ENCODE measurements at places on chromosomes 6 and 20.

- no peak for DNase-seq
These were observed 82.2 kb downstream of the TRERF1 start for GRCh38 chr6:42369568-42369967.

DNA sequence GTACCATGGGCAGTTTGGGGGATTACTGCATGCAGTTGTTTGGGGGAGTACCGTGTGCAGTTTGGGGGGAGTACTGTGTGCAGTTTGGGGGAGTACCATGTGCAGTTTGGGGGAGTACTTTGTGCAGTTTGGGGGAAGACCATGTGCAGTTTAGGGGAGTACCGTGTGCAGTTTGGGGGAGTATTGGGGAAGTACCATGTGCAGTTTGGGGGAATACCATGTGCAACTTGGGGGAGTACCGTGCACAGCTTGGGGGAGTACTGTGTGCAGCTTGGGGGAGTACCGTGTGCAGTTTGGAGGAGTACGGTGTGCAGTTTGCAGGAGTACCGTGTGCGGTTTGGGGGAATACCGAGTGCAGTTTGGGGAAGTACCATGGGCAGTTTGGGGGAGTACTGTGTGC is 22.3 kb downstream of the CDH4 start:
- DNase-seq, result no peak

DNA sequence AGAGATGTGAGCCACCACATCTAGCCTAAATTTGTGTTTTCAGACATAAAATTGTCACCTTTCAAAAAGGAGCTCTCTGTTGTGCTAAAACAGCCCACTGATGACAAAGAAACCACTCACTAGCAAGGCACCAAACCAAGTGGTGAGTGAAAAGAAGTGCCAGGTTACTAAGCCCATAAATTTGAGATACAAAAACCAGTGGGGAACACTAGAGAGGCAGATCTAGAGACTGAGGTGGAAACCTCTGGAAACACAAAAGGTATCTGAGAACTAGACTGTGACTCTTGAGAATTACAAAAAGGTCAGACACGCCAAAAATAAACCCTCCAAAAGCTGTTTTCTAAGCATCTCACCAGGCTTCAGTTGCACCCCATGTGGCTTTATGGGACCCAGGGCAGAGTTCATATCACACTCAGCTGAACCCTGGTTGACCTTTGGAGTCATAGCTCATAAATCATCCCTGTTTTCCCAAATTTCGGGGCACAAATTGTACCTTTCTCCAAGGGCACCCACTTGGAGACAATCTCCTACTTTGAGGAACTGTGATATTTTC is 24.2 kb downstream of the SAMD3 start:
- DNase-seq, result no peak

DNA sequence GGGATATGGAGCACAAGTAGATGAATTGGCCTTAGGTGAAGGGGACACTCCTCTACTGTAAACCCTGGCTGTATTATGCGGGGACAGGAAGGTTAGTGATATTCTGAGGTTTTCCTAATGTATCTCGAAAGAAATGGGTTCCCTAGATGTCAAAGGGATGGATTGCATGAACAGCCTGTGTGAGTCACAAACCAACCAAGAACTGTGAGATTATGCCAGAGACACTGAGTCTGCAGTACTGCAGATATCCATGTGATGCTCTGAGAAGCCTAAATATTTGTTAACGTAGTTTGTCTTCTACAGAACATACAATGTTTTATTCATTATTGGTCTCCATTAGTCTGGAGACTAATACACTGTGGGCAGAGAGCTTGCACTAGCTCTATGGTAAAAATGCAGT is 182.2 kb downstream of the AKAP7 start:
- DNase-seq, result no peak

- DNase-seq, result no peak
These were observed 148.7 kb upstream of the JARID2 start for GRCh38 chr6:15096894-15097837.

DNA sequence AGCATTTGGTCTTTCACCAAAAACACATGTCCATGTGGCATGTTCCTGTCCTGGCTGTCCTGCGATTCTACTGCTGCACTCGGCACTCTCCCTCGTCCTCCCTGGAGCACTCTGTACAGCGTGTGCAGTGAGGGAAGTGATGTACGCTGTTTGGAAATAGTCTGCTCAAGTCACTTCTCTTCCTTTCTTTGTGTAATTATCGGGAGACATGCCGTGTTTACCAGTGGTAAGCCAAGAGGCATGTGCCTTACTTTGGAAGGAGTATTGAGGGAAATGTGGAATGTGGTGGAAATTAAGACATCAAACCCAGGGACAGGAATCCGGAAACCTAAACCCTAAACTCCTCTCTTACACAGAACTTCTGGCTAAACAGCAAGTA is 268.5 kb upstream of the FOXQ1 start:
- no peak for DNase-seq

- DNase-seq, result no peak
These were observed 19.3 kb upstream of the IYD start for GRCh38 chr6:150349546-150349945.
